Neural progenitor cell (in vitro differentiated cells): ENCODE measurements at places on chromosomes 5 and 9. TPM values are rescaled to one million over a fixed set of nuclear protein-coding genes. Genes with fewer than 3 reads are reported as not detected.

PPIC gene
- total RNA-seq, result 0.53 TPM in 1 of 2 replicates, not detected in the other

DNA sequence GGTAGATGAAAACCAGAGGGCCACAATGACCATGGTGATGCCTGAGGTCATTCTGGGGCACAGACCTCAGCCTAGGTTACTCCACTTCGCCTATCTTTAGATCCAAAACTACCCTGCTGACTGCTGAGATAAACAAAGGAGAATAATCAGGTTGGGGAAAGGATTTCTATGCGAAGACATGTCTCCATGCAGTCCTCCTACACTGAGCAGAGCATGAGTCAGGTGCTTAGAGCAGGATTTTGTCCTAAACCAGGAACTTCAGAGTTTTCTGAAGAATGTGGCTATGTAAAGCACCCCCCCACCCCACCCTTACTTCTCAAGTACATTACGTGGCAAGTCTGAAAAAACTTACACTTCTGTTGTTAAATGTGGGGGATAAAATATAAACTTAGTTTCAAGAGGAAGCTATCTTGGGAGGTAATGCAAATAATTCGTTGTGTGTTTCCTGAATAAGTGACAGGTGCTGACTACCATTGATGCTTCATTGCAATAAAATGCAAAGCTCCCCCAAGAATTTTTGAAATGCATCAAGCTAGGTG, 19.4 kb downstream of the PDCD1LG2 start:
- H3K27ac ChIP-seq, result no peak overlapping the region
- H3K36me3 ChIP-seq, result no peaks in the 10 kb centered on the region
- no peaks in the 10 kb centered on the region for H3K4me1 ChIP-seq
- no peak overlapping the region for H3K4me3 ChIP-seq

GRCh38 chr5:151678713-151679112, 8.0 kb downstream of the SPARC start:
- no peak for DNase-seq
- H3K36me3 ChIP-seq, result no peaks in the 10 kb centered on the region
- no peaks in the 10 kb centered on the region for H3K27me3 ChIP-seq
- H3K4me3 ChIP-seq, result no peak overlapping the region

DNA sequence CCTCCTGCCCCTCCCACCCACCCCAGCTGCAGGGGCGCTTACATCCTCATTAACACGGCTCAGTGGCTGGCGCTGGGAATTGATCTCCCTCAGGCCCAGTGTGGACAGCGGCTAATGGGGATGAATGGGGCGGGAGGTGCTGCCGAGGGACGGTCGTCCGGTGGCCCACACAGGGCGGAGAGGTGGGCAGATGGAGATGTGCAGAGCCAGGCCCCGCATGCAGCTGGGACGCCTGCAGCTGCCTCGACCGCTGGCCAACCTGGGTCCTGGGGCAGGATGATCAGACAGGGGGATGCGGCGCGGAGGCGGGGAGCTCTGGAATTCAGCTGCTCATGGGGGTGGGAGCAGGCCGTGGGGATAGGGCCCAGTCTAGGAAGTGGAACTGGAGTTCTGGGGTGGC, 17.6 kb downstream of the TSPAN17 start:
- H3K27me3 ChIP-seq, result no peaks in the 10 kb centered on the region
- H3K27ac ChIP-seq, result no peak overlapping the region
- peaks cover 14% of the 10 kb centered on the region for H3K4me1 ChIP-seq
- DNase-seq, result peak; percentile 83
- H3K4me3 ChIP-seq, result peak overlapping the region; percentile 15

DNA sequence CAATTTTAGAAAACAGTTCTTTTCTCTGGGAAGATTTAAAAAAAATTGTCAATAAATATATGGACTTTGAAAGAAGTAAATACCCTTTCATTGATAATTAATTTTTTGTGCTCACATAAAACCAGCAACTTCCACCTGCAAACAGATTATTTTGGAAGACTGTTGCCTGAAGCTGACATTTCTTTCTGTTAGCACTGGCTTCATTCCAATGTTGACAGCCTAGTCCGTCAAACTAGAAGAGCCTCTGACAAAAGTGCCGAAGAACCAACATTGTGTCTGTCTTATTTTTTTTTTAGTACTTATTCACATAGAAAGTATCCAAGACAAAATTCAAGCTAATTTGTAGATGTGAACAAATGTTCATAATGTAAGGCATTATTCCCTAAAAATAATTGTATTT, 108.6 kb upstream of the TMEM161B start:
- H3K36me3 ChIP-seq, result no peaks in the 10 kb centered on the region
- no peaks in the 10 kb centered on the region for H3K4me1 ChIP-seq
- no peak overlapping the region for H3K27ac ChIP-seq
- DNase-seq, result no peak
- H3K27me3 ChIP-seq, result no peaks in the 10 kb centered on the region
- H3K4me3 ChIP-seq, result no peak overlapping the region

- no peak for DNase-seq
- H3K4me3 ChIP-seq, result no peak overlapping the region
- no peaks in the 10 kb centered on the region for H3K27me3 ChIP-seq
- H3K4me1 ChIP-seq, result no peaks in the 10 kb centered on the region
- H3K27ac ChIP-seq, result no peak overlapping the region
These were observed 13.0 kb downstream of the SH3PXD2B start for GRCh38 chr5:172441262-172441751.

DNA sequence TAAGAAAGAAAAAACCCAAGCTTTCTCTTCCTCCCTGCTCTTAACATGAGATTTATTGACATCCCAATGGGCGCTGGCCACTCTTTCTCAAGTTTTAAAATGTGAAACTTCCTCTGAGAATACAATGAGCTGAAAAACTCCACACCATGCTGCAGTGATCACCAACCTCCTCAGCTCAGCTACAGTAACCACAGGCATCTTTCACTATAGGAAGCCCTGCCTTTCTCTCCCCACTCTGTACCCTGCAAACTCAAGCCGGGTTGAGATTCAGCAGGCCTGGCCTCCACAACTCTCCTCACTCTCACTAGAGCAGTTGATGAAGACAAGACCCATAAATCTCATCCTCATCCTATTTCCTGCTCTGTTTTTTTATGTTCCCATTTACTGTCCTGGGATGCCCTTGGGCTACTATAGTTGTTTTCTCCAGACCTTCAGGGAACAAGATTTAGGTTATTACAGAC, 48.3 kb downstream of the SH3TC2 start:
- H3K4me1 ChIP-seq, result no peaks in the 10 kb centered on the region
- no peaks in the 10 kb centered on the region for H3K36me3 ChIP-seq
- no peaks in the 10 kb centered on the region for H3K27me3 ChIP-seq
- H3K27ac ChIP-seq, result no peak overlapping the region
- DNase-seq, result no peak

YTHDC2 gene
- total RNA-seq, result 15.1 and 18.5 TPM in 2 replicates

DNA sequence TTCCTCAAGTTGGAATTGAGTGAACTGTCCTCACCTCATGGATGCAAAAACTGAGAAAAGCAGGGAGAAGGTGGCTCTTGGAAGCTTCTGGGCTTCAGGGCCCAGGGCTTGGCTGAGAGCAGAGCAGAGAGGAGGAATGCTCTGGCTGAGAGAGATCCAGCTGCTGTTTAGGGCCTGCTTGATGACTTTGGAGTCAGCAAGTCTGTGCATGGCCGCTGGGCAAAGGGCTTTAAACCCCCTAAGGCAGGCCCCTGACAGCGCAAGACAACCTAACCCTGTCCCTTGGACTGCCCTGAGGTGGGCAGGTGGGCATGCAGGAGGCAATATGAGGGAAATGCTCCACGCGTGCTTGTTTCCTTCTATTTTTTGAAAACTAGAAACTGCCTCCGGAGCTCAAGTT, 8.6 kb downstream of the STC2 start:
- no peak for DNase-seq
- no peak overlapping the region for H3K4me3 ChIP-seq
- H3K27ac ChIP-seq, result no peak overlapping the region

UBE2D2 gene
- 131 and 141 TPM in 2 replicates for total RNA-seq

ARSI gene
- total RNA-seq, result 4.2 and 13.1 TPM in 2 replicates

DNA sequence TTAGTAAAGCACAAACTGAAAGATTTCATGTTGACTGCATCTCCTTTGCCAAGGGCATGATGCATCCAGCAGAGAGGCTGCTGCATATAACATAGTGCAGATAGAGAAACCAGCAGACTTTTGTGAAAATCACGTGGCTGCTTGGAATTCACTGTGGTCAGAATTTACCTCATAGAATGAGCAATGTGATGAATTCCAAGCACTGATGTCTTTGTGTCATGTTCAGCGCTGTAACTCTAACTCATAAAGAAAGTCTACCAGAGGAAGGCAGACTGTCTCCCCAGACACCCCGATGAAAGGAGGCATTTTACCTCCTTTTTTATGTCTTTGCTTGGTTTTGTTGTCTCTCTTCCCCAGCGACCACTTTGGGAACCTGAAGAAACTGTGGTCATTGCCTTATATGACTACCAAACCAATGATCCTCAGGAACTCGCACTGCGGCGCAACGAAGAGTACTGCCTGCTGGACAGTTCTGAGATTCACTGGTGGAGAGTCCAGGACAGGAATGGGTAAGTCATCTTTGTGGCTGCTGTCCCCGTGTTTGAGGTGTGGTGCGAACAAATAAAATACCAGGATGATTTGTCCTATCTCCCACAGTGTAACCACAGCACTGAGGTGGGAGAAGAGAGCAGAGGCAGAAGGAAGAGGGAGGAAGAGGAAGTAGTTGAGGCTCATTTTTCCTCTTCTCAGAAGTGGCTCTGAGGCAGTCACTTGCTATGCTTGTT, 42.0 kb downstream of the ITK start:
- no peak overlapping the region for H3K4me3 ChIP-seq
- no peaks in the 10 kb centered on the region for H3K4me1 ChIP-seq
- H3K27me3 ChIP-seq, result no peaks in the 10 kb centered on the region

NAA35 gene
- 33.2 and 60.7 TPM in 2 replicates for total RNA-seq

DNA sequence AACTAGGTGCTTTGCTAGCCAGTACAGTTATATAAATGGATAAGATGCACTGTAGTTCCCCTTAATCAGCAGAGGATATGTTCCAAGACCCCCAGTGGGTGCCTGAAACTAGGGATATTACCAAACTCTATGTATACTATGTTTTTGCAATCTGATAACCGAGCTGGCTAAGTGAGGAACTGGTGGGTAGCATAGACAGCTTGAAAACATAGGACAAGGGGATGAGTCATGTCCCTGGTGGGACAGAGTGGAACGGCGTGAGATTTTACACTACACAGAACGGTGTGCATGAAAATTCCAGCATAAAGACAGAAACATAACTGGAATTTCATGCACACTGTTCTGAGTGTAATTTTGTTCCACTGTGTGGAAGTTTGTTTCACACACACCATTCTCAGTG, 86.9 kb downstream of the BASP1 start:
- H3K4me3 ChIP-seq, result no peak overlapping the region
- no peaks in the 10 kb centered on the region for H3K27me3 ChIP-seq

APBA1 gene
- total RNA-seq, result 2.1 and 3.4 TPM in 2 replicates

GRCh38 chr5:177469750-177470525, 3.5 kb downstream of the DBN1 start:
- H3K27me3 ChIP-seq, result no peaks in the 10 kb centered on the region
- peak overlapping the region; percentile 70 for H3K27ac ChIP-seq
- no peak for DNase-seq
- H3K4me3 ChIP-seq, result peak overlapping the region; percentile 18
- H3K4me1 ChIP-seq, result peaks cover 38% of the 10 kb centered on the region
- peaks cover 11% of the 10 kb centered on the region for H3K36me3 ChIP-seq

ABLIM3 gene
- total RNA-seq, result not detected in 2 replicates

GRCh38 chr5:27252911-27253310, 214.5 kb upstream of the CDH9 start:
- DNase-seq, result no peak
- H3K27ac ChIP-seq, result no peak overlapping the region
- no peak overlapping the region for H3K4me3 ChIP-seq

GCNT4 gene
- total RNA-seq, result 0.17 and 0.25 TPM in 2 replicates

DNA sequence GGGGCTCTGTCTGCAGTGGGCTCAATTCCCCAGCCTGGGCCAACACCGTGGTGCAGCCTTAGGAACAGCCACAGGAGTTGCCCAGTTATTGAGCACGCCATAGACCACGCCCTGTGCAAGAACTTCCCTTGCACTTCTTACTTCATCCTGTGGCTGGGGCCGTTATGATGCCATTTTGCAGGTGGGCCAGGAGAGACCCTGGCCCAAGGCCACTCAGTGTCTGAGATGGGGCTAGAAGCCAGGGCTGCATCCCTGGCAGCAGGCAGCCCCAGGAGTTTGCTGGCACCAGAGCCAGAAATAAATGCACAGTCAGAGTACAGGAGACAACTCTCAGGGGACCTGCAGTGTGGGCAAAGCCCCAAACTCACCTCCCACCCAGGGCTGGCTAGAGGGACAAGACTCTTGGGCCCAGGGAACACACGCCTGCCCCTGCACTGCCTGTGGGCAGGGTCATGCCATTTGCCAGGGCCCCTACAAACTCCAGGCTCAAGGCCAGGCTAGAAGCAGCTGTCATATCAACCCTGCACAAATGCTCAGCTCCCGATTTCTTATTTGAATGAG, 6.7 kb downstream of the CORO2A start:
- H3K27ac ChIP-seq, result no peak overlapping the region
- H3K27me3 ChIP-seq, result peaks cover 3% of the 10 kb centered on the region
- H3K4me1 ChIP-seq, result peaks cover 10% of the 10 kb centered on the region
- no peaks in the 10 kb centered on the region for H3K36me3 ChIP-seq
- no peak overlapping the region for H3K4me3 ChIP-seq

DNA sequence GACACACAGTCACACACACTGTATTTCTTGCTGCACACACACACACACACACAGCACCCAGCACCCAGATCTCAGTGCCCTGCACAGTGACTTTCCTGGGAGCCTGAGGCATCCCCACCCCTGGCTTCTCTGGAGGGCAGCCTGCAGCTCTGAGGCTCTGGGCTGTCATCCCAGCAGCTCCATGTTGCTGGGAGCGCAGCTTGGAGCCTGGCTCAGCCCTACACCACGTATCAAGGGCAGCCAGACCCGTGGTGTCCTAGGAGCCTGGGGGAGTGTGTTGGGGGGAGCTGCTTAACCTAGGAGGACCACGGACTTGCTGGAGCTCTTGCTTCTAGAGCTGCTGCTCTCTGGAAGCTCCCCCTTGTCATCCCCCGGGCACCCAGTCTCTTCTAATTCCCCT, 5.2 kb downstream of the IER5L start:
- H3K4me1 ChIP-seq, result peaks cover 23% of the 10 kb centered on the region
- H3K4me3 ChIP-seq, result no peak overlapping the region
- DNase-seq, result peak; percentile 45

DMRT3 gene
- total RNA-seq, result 0.41 and 0.90 TPM in 2 replicates

- no peaks in the 10 kb centered on the region for H3K27me3 ChIP-seq
- H3K4me1 ChIP-seq, result no peaks in the 10 kb centered on the region
- H3K36me3 ChIP-seq, result no peaks in the 10 kb centered on the region
- DNase-seq, result no peak
- H3K27ac ChIP-seq, result no peak overlapping the region
These were observed 191.7 kb upstream of the NR3C1 start for GRCh38 chr5:143594902-143595818.

REEP2 gene
- 17.4 and 56.3 TPM in 2 replicates for total RNA-seq

DNA sequence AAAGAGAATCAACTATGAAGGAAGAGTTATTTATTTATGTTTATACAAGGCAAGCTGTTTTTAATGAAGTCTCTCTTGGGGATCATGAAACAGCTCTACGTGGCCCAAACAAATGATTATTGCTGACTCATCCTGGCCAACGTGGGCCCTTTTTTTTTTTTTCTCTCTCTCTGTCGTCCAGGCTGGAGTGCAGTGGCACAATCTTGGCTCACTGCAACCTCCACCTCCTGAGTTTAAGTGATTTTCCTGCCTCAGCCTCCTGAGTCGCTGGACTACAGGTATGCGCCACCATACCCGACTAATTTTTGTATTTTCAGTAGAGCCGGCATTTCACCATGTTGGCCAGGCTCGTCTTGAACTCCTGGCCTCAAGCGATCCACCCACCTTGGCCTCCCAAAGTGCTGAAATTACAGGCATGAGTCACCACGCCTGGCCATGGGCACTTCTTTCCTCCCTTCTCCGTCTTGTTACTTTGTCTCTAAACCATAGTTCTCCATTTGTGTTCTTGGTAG, 98.3 kb downstream of the BASP1 start:
- no peak overlapping the region for H3K27ac ChIP-seq
- peaks cover 7% of the 10 kb centered on the region for H3K4me1 ChIP-seq
- no peak for DNase-seq
- no peaks in the 10 kb centered on the region for H3K27me3 ChIP-seq

SPARC gene
- 122 and 158 TPM in 2 replicates for total RNA-seq
